Neural progenitor cell (in vitro differentiated cells): ENCODE measurements at places on chromosomes 2 and 18. TPM values are rescaled to one million over a fixed set of nuclear protein-coding genes. Genes with fewer than 3 reads are reported as not detected.

- no peak for DNase-seq
Observed at GRCh38 chr2:158507141-158507540, 50.4 kb downstream of the PKP4 start.

- no peak for DNase-seq
Observed at GRCh38 chr2:128366713-128367511, 48.2 kb upstream of the HS6ST1 start.

GRCh38 chr18:12882453-12883371, 1.3 kb downstream of the PTPN2 start:
- peak; percentile 21 for DNase-seq

- no peak for DNase-seq
Observed at GRCh38 chr2:21203976-21204375, 80.2 kb downstream of the TDRD15 start.

GRCh38 chr2:215066124-215066523, 72.3 kb downstream of the ABCA12 start:
- no peak for DNase-seq

GRCh38 chr18:36628435-36629137, 200.2 kb downstream of the TPGS2 start:
- no peak for DNase-seq

- DNase-seq, result no peak
Observed at GRCh38 chr2:24017711-24018110, 7.8 kb downstream of the MFSD2B start.

DNA sequence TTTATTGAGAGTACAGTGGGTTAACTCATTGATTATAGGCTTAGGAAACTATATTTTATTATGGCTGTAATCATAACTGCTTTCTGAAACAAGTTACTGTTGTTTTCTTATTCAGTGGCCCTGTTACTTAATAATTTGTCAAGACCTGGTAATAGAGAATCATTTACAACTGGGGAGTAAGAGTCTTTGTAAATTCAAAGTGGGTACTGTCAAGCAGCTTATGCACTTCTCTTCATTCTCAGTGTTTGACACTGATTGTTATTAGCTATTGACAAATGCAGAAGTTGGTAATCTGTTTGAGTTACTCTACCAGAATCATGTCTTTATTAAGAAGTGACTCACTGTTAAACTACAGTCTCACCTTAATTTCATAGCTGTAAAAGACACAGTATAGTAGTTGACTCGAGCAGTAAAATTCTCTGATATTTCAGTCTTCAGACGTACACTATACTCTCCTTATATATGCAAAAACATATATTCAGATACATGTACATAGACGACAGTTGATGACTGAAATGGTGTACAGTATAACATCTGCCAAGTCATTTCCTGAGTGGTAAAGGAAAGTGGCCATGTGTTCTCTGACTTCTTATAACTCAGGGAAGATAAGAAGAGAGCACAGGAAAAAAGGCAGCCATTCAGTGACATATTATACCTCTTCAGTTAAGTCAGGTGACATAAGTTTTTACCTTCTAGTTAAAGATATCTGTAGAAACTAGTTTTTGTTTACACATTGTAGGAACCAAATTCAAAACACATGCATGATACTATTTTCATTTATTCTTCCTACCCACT, 36.0 kb upstream of the TTC27 start:
- DNase-seq, result no peak

DNA sequence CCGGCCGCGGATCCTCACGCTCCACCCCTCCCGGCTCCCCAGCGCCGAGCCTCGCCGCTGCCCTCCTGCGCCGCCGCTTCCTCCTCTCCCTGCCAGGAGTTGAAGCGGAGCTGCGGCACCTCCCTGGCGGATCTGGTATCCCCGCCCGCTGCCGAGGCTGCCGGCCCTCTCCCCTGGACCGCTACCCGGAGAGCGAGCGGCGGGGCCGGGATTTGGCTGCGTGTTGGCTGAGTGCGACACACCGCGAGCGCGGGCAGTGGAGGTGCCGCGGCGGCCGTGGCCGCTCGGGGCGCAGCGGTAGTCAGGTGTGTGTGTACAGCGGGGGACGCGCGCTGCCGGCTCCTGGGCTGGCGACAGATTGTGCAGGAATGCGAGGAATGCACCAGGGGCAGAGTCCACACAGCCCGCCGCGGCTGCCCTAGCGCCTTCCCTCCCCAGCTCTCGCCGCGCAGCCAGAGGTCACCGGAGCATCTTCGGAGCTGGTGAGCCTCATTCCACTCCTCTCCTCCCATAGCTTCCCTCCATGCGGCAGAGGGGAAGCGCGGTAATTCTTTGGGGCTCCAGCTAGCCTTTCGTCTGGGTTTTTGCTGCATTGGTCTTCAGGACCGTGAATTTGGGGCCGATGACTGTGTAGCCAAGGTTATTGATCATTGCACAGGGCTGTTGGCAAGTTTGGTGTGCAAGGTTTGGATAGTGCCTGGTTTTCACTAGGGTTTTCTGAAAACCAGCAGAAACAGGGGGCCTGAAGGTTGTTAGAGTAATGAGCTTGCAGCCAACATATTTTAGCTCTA, 1.3 kb downstream of the PKP4 start:
- DNase-seq, result peak; percentile 95

DNA sequence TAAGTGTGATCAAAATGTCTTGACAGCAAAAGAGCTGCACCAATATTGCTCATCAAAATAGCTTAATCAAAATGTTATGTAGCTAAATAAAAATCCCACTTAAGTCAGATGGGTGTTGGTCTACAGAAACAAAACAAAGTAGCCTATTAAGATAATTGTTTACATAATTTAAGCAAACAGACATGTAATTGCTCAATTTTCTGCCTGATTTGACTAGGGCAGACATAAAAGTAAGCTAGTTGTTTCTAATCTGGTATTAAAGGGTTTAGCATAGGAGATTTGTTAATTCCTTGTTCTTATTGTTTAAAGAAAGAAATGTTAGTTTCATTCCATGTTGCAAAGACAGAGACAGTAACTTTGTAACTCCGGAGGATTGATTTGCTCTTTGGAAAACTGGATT, 11.5 kb upstream of the FEZ2 start:
- no peak for DNase-seq

GRCh38 chr2:63851691-63852311, 10.1 kb downstream of the UGP2 start:
- no peak for DNase-seq

- DNase-seq, result no peak
Observed at GRCh38 chr2:181300600-181301291, 156.4 kb upstream of the ITGA4 start.

DNA sequence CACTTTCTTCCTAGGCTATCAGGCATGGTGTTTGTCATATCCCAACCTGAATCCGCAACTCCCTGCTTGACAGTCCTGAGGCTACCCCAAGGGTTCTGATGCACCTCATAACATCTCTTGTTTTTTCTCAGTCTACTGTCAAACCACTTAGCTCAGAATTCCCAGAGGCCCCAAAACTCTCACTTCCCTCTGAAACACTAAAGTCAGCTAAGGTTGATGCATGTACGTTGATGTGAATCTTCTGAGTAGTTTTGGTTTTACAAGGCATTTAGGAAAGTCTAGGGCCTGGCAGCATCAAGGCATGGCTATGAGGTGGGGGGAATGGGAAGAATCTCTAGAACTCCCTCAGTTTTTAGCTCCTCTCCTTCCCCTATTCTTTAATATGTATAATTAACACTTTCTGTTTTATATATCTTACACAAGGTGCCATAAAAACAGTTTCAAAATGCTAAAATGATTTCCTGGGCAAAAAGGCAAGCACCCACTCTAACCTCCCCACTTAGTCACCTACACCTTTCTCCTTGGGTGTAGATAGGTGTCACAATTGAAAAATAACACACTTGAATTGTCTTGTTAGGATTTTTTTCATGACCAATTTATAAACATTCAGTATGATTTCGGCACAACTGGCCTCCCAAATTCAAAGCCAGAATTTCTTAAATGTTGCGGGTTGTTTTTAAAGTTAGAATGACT, 71.4 kb upstream of the TANK start:
- DNase-seq, result no peak

GRCh38 chr2:71507476-71507875, 54.1 kb downstream of the DYSF start:
- DNase-seq, result no peak

DNA sequence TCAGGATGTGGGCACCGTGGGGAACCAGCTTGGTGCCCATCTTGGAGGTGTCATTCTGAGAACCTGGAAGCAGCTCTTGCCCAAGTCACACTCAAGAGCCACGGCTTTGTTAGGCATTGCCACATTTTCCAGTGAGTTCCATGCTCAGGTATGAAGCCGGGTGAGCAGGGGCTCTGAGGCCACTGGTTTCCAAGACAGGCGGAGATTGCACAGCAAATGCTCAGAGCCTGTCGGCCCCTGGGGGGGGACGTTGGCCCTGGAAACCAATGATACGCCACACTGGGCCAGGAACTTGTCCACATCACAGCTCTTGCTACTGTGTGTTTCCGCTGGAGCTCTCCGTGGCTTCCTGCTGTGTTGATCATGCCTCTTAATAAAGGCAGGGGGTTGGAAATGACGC, 52.5 kb upstream of the SALL3 start:
- no peak for DNase-seq

DNA sequence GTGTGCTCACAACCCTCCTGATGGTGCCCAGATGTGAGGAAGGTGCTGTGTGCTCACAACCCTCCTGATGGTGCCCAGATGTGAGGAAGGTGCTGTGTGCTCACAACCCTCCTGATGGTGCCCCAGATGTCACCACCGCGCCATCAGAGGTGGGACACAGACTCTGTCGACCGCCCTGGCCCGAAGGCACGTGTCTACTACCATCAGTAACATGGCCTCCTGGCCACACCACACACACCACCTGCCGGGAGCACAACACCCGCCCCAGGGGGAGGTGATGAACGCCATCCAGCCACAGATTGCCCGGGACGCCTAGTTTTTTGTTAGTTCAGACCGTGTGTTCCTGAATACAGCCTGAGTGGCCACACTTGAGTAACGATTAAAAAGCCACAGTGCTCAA, 24.5 kb downstream of the HDAC4 start:
- DNase-seq, result no peak

DNA sequence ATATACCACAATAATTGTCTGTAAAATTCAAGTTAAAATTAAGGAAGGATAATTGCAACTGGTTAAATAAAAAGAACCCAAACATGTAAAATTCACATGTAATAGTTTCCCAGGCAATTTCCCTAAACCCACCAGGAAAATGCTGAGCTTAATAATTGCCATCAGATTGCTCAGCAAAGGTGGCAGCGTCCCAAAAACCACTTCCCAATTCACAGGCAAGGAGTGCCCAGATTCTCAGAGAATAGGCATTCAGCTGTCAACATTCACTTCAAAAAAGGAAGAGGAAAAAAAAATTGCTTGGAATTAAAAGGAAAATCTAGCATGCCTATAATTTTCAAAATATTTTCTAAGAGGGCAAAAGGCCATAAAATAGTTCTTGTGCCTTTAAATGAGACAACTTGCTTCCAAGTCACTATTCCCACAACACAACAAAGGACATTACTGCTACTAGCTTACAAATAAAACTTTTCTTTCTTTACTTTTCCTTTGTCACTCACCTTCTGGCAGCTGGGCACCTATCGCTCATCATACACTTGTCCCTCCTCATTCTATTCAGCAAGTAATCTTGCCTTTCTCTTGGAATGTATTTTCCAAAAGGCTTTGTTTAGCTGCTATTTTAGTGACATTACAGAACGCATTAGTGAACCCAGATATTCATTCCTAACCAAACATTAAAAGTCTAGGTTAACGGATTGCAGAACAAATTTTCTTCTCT, 15.2 kb downstream of the SRBD1 start:
- DNase-seq, result no peak

DNA sequence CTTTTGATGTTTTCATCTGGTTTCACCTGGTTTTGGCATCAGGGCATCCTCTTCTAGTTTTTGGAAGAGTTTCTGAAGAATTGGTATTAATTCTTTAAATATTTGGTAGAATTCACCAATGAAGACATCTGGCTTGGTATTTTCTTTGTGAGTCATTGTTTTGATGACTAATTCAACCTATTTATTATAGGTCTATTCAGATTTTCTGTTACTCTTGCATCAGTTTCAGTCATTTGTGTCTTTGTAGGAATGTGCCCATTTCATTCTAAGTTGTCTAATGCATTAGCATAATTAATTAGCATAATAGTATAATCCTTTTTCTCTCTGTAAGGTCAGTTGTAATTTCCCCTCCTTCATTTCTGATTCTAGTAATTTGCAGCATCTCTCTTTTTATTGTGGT, 8.0 kb downstream of the GNLY start:
- DNase-seq, result no peak

DNA sequence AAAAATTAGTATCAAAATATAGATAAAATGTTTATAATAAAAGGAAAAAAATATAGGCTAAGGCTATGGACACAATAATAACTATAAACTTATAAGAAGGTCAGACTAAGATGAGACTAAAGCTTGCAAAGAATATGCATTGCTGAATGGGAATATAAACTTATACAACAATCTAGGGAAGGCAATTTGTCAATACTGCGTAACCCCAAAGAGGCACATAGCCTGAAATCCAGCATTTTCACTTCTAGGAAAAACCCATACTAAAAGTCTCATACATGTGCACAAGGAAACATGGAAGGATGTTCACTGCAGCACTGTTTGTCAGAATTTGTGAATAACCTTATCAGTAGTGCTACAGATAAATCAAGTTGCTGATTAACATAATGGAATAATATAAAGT, 45.5 kb downstream of the FANCL start:
- DNase-seq, result no peak

- no peak for DNase-seq
Observed at GRCh38 chr2:641872-642815, 35.1 kb downstream of the TMEM18 start.

- peak; percentile 58 for DNase-seq
Observed at GRCh38 chr2:106085181-106085940, 108.7 kb downstream of the UXS1 start.

GRCh38 chr18:57585855-57586250, 649 bp downstream of the FECH start:
- DNase-seq, result peak; percentile 38

Gene EHD3
- total RNA-seq, result 3.9 and 10.7 TPM in 2 replicates

Gene BIRC6
- total RNA-seq, result 69.4 and 105 TPM in 2 replicates

Gene GKN1
- total RNA-seq, result not detected in 2 replicates

Gene FSIP2
- total RNA-seq, result 12.7 and 15.9 TPM in 2 replicates

Gene DCDC2C
- not detected in 2 replicates for total RNA-seq

Gene UGT1A10
- not detected in 2 replicates for total RNA-seq

Gene GYPC
- total RNA-seq, result 3.4 and 9.1 TPM in 2 replicates

Gene ANO7
- total RNA-seq, result 1.8 TPM in 1 of 2 replicates, not detected in the other

Gene NRP2
- 27.8 and 32.0 TPM in 2 replicates for total RNA-seq

Gene LAMA3
- 0.28 and 0.47 TPM in 2 replicates for total RNA-seq

Gene HAUS1
- total RNA-seq, result 141 and 201 TPM in 2 replicates

Gene LRATD1
- total RNA-seq, result 1.9 and 2.9 TPM in 2 replicates

Gene DYSF
- 0.39 and 1.1 TPM in 2 replicates for total RNA-seq

Gene CCDC148
- 4.2 and 9.3 TPM in 2 replicates for total RNA-seq

Gene CREG2
- 0.28 TPM in 1 of 2 replicates, not detected in the other for total RNA-seq

Gene PKDCC
- 70.4 and 133 TPM in 2 replicates for total RNA-seq
